RCC 7860 (cell line): ENCODE measurements at places on chromosomes 13 and 19.

- DNase-seq = no peak
These were observed 264.1 kb downstream of the NALCN start for GRCh38 chr13:101152184-101152583.

GRCh38 chr13:98957731-98958442 lies 20.0 kb downstream of the DOCK9 start:
- DNase-seq = no peak

- DNase-seq = no peak
These were observed 4.9 kb downstream of the TMEM259 start for GRCh38 chr19:1015782-1016646.

GRCh38 chr13:101181076-101181685 lies 235.1 kb downstream of the NALCN start:
- no peak for DNase-seq

DNA sequence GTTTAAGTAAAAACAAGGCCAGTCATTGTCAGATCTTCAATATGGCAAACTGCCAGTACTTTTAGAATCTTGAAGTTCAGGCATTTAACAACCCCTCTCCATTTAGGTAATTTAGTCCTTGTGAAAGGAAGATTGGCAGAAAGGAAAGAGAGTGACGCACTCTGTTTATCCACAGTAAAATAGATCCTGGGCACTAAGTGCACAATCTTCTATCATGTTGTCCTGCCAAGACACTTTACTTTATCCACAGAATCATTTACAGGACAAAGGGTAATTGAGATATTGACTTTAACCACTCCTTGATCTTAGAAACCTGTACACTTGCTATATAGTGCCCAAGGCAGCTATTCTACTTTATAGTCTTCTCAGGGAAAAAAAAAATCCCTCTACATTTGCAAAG lies 786.4 kb upstream of the SLITRK1 start:
- no peak for DNase-seq

- no peak for DNase-seq
These were observed 21.2 kb upstream of the DGKH start for GRCh38 chr13:42027286-42027685.

GRCh38 chr13:71589032-71589431 lies 278.0 kb downstream of the DACH1 start:
- no peak for DNase-seq
